ENCODE measurements at places on chromosomes 6 and 20.

- no peak for DNase-seq
These were observed 42.5 kb upstream of the BMP5 start for GRCh38 chr6:55917751-55918415.

DNA sequence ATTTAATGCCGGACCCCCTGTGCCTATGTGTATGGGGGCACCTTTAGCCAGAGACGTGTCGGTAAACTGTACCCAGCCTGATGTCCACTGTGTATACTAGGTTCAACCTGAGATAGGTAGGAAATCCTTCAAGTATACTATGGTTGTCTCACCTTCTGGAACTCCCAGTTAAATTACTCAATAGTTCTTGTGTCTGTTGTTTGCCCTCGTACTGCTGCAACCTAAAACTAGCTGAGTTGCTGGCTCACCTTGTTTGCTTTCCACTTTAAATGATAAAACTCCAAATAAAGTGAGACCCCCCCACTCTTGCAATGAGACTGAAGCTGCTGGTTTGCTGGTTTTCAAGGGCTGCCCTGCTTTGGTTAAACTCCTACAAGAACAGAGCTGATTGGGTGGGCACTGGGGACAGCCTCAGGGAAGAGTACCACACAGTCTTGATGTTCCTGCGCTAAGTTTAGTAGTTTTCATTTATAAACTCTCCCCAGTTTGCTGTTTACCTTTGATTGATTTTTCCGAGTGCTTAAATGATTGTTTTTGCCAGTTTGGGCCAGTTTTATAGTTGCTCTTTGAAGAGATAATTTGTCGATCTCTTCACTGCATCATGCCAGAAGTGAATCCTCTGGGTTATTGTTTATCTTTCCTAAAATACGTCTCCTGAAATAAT is 1281.8 kb upstream of the MAP3K7 start:
- no peak for DNase-seq

DNA sequence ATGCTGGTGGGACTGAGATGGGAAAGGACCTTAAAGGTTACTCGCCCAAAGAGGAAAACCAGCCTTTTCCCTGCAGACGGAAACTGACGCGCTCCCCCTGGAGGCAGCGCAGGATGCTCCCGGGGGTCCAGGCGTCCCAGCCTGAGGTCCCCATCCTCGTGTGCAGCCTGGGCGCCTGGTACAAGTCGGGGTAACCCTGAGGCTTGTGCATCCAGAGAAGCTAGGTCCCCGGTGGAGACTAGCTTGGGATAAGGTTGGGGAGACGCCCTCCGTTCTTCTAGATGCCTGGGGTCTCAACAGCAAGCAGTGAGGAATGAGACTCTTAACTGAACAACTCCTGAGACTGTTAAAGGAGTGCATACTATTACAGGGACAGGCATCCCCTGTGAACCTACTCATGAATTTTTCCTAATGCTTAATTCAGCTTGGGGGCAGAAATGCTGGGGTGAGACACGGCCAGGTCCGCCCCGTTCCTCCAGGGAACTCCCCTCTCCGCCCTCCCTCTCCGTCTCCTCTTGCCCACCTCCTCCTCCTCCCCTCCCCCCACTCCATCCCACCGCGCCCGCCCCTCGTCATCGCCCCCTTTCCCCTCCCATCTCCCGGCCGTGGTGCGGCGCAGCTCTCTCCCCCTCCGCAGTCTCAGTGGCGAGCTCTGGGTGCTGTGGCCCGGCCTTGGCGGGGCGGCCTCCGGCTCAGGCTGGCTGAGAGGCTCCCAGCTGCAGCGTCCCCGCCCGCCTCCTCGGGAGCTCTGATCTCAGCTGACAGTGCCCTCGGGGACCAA is at the start of gene PRSS35:
PRSS35 (plus strand) TSS at position 634 of the 781 bp plus-strand sequence. CDS start 10,908 bp downstream, outside the sequence.
- peak; percentile 78 for DNase-seq

- peak; percentile 76 for DNase-seq
These were observed 80.0 kb upstream of the RPS6KA2 start for GRCh38 chr6:166707045-166707444.

GRCh38 chr20:1491860-1492642 is 831 bp upstream of the SIRPB2 start:
- DNase-seq = no peak

DNA sequence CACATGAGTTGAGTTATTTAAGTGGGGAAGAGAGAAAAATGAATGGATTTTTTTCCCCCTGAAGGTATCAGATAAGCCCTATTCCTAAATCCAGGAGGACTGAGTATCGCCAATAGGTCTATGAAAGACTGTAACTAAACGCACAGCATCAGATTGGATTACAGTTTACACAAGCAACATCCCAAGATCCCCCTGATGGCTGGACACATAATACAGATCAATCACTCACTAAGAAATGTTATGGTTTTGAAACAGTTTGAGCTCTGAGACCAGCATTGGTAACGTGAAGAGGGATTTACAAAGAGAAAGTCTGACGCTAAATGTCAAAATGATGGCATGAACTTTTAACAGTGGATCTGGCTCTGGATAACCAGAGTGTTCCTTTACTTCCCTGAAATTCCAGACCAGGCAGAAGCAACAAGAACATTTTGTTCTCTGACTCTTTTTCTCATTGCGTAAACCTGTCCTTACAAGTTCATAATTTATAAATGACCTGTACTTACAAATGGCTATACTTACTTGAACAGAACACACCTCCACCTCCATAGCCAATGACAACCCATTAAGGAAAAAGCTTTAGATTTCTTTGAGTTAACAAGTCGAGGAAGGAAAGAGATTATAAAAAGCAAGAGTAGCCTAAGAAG is 131.8 kb upstream of the BEND3 start:
- DNase-seq = no peak

DNA sequence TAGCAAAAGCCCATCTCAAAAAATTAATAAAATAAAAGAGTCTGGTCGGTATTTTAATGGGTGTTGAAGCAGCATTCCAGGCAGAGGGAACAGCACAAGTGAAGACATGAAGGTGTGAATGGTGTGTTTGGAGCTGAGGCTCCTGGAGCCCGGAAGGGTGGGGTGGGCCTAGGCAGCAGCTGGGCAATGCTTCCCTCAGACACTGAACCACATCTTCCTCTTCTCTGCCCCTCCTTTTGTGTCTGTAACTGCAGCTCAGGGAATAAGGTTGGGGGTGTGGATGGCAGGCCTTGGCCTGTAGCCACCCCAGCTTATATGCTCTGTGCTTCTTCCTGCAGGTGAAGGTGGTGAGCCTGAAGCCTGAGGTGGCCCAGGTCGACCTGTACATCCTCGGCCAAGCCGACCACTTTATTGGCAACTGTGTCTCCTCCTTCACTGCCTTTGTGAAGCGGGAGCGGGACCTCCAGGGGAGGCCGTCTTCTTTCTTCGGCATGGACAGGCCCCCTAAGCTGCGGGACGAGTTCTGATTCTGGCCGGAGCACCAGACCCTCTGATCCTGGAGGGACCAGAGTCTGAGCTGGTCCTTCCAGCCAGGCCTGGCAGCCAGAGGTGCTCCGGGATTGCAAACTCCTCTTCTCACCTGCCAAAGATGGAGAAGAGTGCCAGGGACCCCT is 26.6 kb downstream of the POFUT1 start:
- DNase-seq = no peak

GRCh38 chr6:140921366-140922226 is 1211.1 kb upstream of the GJE1 start:
- DNase-seq = peak; percentile 27

GRCh38 chr20:8094415-8094818 is 37.6 kb upstream of the PLCB1 start:
- no peak for DNase-seq

GRCh38 chr6:135449246-135449645 is 48.3 kb downstream of the AHI1 start:
- DNase-seq = no peak

- no peak for DNase-seq
These were observed 38.6 kb downstream of the CEP43 start for GRCh38 chr6:167037762-167038161.

- DNase-seq = no peak
These were observed 91.0 kb downstream of the TCP11 start for GRCh38 chr6:35049900-35050756.

DNA sequence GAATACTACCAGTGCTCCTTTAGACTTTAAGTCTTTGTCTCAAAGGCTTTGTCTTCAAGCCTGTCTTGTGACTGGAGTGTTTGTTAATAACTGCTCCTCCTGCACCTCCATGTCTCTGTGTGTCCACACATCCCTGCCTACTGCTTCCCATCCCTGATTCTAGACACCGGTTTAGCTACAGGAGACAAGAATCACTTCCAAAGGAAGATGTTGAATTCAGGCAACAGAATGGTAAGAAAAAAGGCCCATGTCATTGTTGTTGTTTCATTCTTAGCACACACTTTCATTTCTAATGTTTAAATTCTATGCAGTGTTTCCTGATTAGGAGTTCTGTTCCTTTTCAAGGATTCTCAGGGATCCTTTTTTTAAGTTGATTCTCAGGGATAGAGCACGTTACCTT is 293.6 kb upstream of the STXBP5 start:
- DNase-seq = no peak

DNA sequence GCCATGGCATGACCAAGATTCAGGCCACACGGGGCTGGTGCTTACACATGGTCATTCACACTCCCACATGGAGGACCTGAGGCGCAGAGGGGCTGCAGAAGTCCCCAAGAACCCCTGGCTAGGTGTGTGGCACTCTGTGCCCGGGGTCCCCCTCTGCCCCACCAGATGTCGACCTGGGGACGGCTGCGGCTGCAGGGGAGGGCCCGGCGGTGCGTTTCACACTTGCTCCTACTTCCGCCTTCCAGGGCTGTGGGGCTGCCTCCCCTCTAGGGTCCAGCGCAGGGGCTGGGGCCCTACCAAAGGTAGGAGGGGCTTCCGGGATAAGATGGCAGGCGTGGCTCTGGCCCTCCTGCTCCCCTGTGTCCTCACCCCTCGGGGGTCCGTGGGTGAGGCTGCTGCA is 81.1 kb upstream of the SLCO4A1 start:
- no peak for DNase-seq

DNA sequence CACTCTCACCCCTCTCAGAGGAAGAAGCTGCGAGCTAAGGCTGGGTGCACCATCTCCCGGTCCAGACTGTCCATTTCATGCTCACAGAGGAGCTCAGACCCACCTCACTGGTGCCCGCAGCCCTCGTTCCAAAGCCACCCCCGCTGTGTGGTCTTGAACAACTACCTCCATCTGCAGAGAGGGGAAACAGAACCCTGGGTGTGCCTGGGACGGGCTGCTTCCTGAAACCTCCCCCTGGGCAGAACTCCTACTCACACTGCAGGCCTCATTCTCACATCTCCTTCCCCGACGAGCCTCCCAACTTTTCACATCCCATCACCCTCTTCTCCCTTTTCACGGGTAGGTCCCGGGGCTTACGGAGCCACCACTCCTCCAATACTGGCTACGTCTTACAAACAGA is 18.1 kb downstream of the PMEPA1 start:
- no peak for DNase-seq

DNA sequence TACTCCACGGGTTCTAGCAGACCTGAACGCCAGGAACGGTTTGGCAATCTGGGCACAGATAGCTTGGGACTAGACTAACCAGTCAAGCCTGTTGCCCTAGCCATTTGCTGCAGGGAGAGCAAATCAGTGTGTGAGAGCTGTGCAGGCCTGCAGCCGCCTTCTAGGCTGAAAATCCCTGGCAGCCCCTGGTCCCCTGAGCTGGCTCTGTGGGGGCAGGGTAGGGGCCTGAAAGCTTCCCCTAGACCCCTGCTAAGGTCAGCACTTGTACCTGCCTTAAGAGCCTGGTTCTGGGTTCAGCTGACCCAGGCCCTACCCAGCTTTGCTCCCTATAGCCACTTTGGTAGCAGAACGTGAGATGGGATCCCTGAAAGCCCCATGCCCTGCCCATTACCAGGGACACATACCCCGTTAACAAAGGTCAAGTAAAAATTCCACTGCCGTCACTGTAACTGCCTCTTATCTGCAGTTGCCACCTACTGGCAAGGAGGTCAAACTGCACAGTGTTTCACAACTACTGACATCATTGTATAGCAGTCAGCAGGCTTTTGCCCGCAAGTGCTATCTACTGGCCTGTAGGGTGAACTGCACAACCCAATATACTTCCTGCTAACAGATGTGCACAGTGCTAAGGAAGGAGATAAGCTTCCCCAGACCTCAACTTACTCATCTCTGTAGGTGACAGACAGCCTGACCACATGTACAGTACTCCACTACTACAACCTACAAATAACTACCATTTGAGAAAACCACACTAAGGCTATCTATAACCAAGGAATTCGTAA is 95.1 kb upstream of the OLIG3 start:
- peak; percentile 26 for DNase-seq

DNA sequence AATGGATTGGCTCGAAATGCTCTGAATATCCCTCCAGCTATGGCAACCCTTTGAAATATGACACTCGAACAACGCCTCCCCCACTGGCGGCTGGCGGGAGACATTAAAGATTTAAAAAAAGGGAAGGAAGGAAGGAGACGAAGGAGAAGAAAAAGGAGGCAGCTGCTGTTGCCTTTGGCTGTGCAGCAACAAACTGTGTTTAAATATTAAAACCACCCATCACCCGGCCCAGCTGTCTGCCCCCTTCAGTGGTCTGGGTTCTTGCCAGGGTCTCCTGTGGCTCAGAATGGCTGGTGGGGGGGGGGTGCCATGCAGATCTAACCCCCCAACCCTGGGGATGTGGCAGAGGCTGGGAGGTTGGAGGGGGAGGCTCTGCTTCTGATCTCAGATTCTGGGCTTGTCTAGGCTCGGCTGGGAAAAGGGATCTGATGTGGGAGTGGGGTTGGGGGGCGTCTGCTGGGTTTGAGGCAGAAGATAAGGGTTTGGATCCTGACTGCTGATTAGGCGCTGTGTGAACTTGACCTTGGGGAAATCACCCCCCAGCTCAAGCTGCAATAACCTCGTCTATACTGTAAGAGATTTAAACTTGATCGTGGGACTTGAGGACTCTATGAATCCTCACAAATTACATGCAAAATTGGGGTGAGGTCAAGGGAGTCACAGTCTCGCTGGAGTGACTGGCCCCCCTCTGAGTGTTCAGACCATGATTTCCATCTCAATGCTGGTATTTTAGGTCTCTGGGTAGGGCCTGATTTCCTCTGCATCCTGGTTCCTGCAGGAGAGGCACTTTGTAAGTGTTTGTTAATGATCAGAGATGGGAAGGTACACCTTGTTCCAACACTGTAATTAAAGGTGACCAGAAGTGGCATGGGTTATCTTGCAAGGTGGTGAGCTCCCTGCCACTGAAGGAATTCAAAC is 40.3 kb upstream of the BLCAP start:
- DNase-seq = no peak

DNA sequence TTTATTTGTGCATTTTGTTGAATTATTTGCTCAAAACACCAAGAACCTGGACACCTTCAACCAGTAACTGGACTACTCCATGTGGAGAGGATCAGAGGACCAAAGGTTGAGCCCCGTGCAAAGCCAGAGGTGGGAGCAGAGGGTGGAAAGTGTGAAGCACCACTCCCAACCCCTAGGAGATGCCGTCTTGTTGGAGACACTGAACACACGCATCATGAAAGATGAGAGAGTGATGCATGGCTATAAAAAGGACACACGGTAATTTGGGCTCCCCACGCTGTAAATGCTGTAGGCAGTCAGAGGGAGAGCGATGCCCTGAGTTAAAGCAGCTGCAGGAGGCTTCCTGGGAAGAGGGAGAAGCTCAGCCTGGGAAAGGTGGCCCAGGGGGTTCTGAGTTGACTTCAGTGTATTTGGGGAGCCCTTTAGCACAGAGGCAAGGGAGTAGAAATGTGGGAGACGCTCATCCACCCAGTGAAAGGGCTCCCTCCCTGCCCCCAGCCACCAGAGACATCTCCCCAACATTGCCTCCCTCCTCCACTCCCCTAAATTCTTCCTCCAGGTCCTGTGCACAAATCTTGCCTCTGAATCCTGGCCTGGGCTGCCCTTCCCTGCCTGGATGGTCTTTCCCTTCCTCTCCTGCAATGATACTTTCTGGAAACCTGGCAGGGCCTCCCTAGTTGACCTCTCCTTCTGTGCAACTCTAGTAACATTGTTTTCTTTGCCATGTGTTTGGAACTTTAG is 55.8 kb upstream of the IYD start:
- DNase-seq = no peak

GRCh38 chr6:20137240-20137639 is 75.0 kb downstream of the MBOAT1 start:
- DNase-seq = no peak

Data from endothelial cell (in vitro differentiated cells).